ENCODE measurements at places on chromosomes 16 and 17. TPM values are rescaled to one million over a fixed set of nuclear protein-coding genes. Genes with fewer than 3 reads are reported as not detected.

DNA sequence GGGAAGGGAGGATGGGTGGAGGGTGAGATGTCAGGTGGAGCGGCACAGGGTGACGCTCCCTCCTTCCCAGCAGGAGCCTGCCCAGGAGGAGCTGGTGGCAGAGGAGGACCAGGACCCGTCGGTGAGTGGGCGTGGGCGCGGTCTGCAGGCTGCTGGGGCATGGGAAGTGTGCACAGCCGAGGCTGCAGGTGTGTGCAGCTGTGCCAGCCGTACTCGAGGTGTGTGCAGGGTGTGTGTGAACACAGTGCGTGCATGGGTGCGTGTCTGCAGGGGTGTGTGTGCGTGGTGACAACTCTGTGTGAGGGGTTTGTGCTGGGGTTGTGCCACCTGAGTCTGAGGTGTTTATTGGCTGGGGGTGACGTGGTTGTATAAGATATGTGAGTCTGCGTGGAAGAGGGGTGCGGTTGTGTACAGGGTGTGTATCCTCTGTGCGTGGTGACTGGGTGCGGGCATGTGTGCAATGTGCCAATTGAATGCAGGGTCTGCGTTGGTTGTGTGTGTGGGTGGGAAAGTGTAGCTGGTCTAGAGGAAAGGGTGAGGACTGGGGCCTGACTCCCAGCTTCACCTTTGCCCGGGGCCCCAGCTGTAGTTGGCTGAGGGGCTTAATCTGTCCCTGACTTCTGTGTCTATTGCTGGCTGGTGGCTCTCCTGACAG is 670 bp downstream of the TNFSF12 start:
- no peak for DNase-seq

GRCh38 chr16:55900616-55901393 is 25.6 kb upstream of the CES5A start:
- no peak for DNase-seq

GRCh38 chr16:19135896-19136438 is 22.2 kb downstream of the ITPRIPL2 start:
- no peak for DNase-seq

DNA sequence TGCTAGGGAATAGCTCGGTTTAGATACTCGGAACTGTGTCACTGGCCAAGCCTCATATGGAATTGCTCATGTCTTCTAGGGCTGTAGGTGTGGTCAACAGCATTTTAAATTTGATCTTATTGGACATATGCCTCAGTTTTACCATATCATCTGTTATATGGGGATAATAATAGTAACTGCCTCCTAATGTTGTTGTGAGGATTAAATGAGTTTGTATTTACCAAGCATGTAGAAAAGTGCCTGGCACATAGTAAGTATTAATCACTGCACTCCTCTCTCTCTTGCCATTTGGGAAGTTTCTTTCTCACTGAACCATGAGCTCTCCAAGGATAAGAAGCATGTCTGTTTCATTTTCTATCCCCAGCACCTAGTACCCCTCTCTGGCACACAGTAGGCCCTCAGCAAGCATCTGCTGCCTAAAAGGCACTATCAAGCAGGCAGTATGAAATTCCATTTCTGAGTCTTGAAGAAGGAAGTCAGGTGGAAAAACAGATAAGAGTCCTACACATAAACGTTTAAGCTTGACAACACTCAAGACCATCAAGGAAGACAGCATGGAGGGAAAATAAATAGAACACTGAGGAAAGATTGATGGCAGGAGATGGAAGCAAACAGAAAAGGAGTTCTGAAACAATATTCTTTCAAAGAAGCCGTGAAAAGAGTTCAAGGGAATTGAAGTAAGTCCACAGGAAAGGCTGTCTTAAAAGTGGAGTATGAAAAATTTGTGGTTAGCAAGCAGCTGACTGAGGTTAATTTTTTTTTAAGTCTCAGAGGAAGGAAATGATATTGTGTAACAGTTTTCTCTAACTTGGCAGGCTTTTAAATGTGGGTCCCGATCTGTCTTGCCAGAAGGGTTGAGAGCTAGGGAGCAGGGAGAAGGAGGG is 2.2 kb upstream of the ATP6V0A1 start:
- peak; percentile 74 for DNase-seq

DNA sequence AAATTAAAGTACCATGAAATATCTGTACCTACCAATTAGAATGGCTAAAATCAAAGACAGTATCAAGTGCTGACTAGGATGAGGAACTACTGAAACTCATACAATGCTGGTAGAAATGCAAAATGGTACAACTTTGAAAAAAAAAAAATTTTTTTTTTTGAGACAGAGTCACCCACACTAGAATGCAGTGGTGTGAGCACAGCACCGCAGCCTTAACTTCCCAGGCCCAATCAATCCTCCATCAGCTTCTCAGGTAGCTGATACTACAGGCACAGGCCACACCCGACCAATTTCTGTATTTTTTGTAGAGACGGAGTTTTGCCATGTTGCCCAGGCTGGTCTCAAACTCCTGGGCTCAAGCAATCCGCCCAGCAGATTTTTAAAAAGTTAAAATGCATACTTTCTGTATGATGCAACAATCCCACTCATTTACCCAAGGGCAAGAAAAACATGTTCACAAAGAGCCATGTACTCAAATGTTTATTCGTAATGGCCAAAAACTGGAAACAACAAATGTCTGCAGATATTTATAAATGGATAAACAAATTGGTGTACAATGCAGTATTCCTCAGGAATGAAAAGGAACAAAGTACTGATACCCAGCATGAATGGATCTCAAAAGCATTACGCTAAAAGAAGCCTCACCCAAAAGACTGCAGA is 8.7 kb downstream of the SMURF2 start:
- DNase-seq: no peak

DNA sequence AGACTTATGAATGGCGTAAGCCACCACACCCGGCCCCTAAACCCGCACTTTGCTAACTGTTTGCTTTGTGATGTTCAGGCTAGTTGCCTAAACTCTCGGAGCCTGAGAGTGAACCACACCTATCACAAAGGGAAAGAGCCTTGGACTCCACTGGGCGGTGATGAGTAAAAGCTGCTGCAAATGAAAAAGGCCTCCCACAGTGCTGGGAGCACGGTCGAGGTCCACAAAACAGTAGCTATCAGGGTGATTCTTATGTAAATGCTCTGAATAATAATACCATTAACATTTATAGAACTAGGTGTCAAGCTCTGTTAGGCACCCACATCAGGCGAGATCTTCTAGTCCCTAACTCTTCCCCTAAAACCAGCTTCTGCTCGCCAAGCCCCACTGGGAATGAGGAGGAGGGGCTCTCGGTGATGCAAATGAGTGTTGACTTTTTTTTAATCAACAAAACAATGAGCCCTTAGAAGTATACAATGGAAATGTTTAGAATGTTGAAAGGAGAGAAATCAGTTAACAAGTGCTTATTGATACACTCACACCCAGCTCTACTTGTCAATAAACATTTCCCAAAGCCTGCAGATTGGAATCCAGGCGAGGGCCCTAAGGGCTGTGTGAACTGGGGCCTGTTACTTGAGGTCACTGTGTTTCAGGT is 19.8 kb downstream of the FBRS start:
- DNase-seq: no peak

- no peak for DNase-seq
These were observed 885.8 kb downstream of the KCNJ2 start for GRCh38 chr17:71055128-71055527.

The GPRC5B gene
- total RNA-seq: 6.7 TPM

GRCh38 chr16:68086860-68087268 is 1.7 kb downstream of the NFATC3 start:
- no peak for DNase-seq

The EVPLL gene
- total RNA-seq: 0.24 TPM

DNA sequence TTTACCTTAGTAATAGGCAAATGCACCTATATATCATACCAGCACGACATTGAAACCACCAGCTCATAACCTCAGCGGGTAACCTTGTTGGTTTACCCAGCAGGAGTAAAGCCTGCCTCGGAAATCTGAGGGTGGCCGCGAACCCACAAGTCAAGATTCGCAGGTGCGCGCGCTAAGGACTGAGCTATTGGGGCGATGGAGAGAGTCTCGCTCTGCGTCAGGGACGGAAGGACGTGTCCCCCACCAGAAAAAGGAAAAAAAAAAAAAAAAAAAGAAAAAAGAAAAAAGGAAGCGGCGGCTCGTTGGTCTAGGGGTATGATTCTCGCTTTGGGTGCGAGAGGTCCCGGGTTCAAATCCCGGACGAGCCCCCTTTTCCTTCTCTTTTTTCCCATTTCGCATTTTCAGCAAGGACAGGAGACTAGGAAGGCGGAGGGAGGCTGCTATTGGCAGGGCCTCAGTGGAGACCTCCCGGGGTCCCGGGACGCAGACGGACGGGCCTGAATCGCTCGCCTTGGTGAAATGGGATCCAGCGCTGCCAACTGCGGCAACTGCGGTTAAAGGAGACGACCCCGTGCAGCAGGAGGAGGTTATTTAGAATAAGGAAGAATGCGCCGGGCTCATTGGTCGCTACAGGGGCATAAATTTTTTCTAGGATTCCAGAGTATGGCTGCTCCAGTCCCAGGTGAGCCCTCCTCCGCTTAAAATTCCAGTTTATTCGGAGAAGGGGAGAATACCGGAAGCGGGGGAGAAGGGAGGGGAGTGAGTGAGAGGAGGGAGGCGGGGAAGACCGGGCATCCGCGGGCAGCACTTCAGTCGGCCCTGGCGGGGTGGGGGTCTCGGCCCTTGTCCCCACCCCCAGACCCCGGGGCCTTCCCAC is at the start of gene OR1F1:
OR1F1 (plus strand) TSS at position 407 of the 877 bp plus-strand sequence.
- DNase-seq: no peak

The NR1D1 gene
- 0.48 TPM for total RNA-seq

The ANKRD40CL gene
- total RNA-seq: 2.9 TPM

The CTU2 gene
- total RNA-seq: 10.8 TPM

GRCh38 chr17:39626171-39627046 is at the start of gene PPP1R1B:
TSS of gene PPP1R1B (plus strand) at chr17:39626952. CDS start at chr17:39627393, 441 bp downstream.
- DNase-seq: no peak

The MYH1 gene
- total RNA-seq: not detected

The EME1 gene
- total RNA-seq: not detected

All from umbilical cord (tissue), 2 donors.